Stimulated activated CD4-positive, alpha-beta T cell treated with anti-CD3 and anti-CD28 coated beads, Interleukin-1b, Interleukin-23, amount 100 ng/mL, for 1 hour (primary cell): ENCODE measurements at places on chromosomes 7 and 10.

GRCh38 chr10:126611303-126611702, 59.2 kb downstream of the C10orf90 start:
- no peak for DNase-seq

DNA sequence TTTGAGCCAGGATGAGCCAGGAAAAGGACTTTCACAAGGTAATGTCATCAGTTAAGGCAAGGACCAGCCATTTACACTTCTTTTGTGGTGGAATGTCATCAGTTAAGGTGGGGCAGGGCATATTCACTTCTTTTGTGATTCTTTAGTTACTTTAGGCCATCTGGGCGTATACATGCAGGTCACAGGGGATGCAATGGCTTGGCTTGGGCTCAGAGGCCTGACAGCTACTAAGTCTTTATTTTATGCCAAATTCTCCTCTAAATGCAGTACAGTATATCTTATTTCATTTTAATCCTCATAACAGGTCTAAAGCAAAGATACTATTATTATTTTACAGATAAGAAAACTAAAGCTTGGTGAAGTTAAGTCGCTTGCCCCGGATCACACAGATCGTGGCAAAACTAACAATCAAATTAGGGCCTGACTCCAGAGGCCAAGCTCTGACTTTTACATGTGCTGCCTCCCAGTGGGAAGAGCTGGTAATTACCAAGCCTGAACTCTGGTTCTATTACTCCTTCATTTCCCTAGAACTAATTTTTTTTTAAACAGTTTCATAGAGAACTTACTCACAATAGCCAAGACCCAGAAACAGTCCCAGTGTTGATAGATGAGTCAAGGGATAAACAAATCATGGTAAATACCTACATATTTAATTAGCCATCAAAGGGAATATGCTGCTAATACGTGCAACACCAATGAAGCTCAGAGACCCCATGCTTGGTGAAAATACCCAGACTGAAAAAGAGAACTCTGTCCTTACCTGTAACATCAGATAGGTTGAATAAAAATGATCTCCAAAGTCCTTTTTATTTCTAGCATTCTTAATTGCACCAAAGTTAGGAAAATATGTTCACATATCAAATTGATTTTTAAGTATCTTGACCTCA, 35.4 kb downstream of the C7orf25 start:
- no peak for DNase-seq

DNA sequence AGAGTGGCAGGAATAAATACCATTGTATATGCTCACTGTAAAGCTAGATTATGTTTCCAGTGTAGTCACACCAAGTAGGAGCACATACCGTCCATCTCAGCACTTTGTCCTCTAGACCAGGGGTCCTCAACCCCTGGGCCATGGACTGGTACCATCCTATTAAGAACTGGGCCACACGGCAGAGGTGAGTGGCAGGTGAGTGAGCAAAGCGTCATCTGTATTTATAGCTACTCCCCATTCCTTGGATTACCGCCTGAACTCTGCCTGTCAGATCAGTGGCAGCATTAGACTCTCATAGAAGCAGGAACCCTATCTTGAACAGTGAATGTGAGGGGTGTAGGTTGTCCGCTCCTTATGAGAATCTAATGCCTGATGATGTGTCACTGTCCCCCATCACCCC, 735.3 kb downstream of the MAGI2 start:
- DNase-seq, result no peak

DNA sequence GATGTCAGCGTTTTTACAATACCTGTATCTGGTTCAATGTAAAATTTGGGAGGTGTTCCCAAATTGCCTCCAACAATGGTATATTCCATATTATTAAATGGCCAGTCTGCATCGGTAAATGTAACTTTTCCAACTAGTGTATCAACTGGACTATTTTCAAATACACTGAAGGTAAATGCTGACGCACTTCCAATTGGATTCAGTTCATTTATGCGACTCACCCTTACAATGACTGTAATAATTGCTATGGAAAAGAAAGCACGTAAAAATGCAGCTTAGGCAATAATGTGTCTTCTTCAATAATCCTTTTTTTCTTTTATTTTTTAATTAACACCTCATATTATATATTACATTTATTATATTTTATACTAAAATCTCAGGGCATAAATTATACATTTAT, 209.1 kb downstream of the HGF start:
- DNase-seq, result no peak

- no peak for DNase-seq
Measured at GRCh38 chr10:19245889-19246752, 197.5 kb downstream of the MALRD1 start.

DNA sequence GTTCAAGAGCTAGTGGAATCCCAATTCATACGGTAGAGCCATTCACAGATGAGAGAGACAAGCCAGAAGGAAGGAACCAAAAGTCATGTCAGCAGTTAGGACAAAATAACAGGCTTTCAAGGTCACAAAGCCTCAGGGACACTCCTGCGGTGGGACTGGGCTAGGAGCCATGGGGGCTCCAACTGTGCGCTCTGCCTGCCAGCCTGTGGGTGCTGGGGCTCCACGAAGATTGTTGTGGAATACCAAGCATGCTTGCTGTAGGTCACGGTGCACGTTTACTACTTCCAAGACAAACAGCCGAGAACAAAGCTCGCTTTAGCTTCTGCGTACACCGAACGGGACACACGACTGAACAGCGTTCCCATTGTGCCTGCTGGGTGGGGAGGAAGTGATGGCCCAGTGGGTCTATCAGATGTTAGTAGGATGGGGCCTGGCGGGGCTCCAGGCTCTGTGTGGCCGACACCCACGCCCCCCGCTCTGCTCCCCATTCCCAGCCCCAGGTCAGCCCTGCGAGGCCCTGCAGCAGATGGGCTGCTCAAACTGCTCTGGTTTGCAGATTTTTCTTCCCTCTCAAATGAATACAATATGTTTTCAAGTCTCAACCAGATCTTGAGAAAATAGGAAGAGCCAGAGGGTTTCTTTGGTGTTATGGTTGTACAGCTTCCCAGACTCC, 158.9 kb downstream of the EGFR start:
- DNase-seq, result no peak

- DNase-seq, result no peak
Measured at GRCh38 chr7:87934699-87935383, 790 bp downstream of the ADAM22 start.

DNA sequence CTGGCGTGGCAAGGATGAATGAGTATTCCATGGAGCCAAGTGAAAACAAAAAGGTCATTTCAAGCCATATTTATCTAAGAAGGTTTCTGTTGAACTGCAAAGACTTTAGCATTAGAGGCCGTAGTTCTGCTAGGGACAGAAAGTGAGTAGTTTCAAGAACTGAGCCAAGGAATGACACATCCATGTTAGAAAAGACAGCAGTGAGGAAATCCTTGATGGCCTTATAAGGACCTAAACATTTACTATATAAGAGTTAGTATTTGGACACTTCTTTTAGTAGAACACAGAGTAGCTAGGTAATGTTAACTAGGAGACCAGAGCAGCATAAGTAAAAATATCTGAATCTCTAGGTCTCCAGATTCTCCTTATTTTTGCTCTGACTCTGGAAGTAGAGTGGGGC, 329.8 kb upstream of the SEMA3D start:
- no peak for DNase-seq

DNA sequence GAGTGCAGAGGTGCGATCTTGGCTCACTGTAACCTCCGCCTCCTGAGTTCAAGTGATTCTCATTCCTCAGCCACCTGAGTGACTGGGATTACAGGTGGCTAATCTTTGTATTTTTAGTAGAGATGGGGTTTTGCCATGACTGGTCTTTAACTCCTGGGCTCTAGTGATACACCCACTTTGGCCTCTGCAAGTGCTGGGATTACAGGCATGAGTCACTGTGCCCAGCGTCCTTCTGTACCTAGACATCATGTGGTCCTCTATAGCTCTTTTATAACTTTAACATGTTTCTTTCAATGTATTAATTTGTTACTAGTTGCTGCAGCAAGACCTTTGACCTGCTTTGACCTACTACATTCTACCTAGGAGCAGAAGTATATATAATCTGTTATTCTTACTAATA, 38.7 kb upstream of the BICC1 start:
- no peak for DNase-seq

GRCh38 chr10:12785415-12785831, 216.1 kb downstream of the CCDC3 start:
- DNase-seq, result no peak

DNA sequence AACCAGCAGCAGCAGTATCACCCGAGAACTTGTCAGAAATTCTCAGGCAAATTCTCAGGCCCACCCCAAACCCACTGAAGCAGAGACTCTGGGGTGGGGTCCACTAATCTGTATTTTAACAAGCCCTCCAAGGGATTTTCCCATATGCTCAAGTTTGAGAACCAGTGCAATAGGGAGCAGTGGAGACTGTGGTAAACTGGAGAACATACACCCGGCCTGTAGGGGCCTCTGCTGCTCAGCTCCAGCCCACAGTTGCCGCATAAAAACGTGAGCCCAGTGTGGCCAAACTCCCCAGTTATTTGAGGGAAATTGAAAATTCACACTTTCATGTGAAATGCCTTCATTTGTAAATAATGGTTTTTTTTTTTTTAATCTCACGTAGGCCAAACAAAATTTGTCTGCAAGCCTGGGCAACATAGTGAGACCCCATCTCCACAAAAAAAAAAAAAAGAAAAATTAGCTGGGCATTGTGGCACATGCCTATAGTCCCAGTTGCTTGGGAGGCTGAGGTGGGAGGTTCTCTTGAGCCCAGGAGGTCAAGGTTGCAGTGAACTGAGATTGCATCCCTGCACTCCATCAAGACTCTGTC, 97.6 kb upstream of the ZMIZ1 start:
- no peak for DNase-seq

GRCh38 chr10:93379731-93380575, 102.2 kb downstream of the MYOF start:
- DNase-seq, result no peak

DNA sequence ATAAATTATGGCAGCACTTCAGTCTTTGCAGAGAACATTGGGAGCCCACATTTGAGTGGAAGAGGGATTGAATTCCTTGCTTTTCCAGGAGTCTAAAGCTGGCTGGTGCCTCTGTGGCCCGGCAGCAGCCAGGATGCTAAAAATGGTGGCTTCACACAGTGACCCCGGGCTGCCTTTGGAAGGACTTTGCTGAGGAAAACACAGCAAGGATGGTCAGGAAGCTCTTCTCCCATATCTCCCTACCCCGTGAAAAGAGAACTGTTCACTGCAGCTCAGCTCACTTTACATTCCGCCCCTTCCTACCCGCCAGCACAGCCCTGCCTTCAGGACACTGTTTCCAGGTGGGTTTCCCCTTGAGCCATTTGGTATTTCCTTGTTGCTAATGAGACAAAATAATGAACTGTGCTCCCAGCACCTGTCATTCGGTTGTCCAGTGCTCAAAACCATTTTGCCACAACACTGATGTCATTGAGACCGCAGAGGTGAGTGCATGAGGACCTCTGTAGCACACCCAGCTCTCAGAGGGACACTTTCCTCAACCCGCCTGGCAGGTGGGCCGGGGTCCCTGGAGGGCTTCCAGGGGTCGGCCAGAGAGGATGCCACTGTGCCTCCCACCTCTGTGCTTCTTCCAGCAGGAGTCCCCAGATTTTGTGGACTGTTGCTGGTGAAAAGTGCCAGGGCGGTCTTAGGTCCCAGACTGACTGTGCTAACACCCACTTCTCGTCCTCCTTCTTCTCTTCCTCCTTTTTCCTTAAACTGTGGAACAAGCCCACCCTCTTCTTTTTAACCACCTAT, 255.7 kb upstream of the PPP2R2D start:
- DNase-seq, result no peak

GRCh38 chr10:21183025-21183424, 285.9 kb upstream of the NEBL start:
- no peak for DNase-seq

GRCh38 chr7:159125955-159126270, 18.8 kb downstream of the VIPR2 start:
- no peak for DNase-seq

- no peak for DNase-seq
Measured at GRCh38 chr10:26478061-26478460, 39.9 kb downstream of the APBB1IP start.

GRCh38 chr7:135210888-135211178, 493 bp downstream of the WDR91 start:
- DNase-seq, result no peak

DNA sequence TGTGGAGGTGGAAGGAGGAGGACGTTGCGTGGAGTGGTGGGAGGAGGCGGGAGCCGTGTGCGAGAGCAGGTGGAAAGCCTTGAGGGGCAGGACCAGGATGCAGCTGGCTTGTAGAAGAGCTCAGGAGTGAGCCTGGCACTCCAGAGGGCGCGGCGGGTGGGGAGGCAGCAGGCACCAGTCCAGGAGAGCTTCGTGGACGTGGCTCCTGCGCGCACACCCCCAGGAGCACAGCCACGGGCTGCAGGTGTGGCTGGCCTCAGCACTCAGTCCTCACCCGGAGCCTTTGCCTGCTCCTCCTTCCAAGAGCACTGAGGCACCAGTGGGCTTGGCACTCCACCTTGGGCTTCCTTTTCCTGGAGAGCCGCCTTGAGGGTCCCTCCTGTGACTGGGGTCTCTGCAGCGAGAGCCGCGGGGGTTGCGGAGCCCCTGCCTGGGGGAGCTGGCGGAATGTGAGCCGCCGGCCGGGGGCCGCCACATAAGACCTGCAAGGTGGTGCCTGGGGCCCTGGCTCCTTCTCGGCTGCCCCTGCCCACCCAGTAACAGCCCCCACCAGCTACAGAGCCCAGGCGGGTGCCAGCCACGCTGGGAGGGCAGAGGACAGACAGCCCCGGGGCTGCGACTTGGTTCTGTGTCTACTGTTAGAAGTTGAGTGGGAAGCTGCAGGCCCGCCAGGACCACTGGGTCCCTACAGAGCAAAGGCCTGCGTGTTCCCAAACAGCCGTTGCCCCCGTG, 11.1 kb downstream of the MAFK start:
- no peak for DNase-seq

- DNase-seq, result no peak
Measured at GRCh38 chr10:101043363-101043707, 12.3 kb downstream of the SFXN3 start.

GRCh38 chr10:34206078-34206934, 608.8 kb downstream of the PARD3 start:
- DNase-seq, result no peak

- DNase-seq, result no peak
Measured at GRCh38 chr7:127995881-127996215, 35.4 kb downstream of the LRRC4 start.

DNA sequence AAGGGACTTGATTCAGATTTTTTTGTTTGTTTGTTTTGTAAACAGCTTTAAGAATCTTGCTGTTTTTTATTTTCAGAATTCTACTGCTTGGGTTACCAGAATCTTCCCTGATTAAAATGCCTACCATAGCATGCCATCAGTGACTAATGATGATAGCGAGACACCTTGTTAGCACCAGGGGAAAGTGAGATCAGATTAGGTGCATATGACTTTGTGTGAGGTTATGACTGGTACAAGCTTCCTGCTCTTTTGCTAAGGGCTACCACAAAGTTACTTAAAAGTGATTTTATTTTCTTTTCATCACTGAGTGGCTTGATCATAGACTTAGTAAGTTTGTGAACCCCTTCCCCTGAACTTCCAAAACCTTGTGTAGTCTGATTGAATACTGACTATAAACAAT, 93.5 kb downstream of the SND1 start:
- DNase-seq, result no peak

DNA sequence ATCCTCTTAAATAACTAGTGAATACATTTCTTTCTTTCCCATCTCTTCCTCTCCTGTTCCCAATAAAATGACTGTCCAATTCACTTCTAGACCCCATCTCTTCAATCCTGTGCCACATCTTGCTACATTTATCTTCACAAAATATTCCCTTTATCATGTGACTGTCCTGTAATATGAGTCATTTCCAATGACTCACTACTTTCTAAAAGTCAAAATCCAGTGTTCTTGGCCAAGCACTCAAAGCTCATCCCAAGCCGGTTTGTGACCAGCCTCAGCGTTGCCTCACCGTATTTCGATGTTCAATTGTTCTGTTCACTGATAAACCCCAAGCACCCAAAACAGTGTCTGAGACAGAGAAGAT, 104.7 kb downstream of the PARD3 start:
- no peak for DNase-seq
